ENCODE measurements at places on chromosomes 3 and 15.

DNA sequence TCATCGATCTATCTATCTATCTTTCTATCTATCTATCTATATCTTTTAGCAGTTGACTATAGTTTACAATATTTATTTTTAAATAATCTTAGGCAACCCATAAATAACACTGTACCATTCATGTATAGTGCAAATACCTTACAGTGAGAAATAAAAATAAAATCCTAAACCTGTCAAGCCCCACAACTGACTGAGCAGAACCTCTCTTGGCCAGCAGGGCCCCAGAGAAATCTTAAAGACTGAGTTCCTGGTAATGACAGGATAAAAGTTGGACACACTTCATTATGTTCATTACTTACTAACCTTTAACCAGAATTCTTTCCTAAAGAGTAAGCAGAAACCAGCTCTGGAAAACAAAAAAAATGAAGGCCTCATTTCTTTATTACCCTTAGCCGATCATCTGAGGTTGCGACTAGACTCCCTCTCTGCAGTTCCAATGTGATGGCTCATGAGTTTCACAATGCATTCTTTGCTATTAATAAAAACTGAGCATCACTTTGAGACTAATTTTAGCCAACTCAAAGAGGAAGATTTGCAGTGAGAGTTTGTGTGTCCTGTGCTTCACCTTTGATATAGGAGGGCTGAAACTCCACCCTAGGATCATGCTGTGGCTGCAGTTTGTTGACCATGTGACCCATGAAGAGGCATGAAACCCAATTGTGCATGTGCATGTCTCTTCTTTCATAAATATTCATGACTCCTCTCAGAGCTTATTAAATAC is 1072.0 kb downstream of the NSUN3 start:
- DNase-seq, result no peak

- DNase-seq, result no peak
These were observed 432 bp upstream of the RAD54L2 start for GRCh38 chr3:51538115-51538458.

GRCh38 chr3:61729038-61729634 is 167.8 kb downstream of the PTPRG start:
- no peak for DNase-seq

- no peak for DNase-seq
These were observed 68.9 kb downstream of the PLD1 start for GRCh38 chr3:171741377-171741776.

DNA sequence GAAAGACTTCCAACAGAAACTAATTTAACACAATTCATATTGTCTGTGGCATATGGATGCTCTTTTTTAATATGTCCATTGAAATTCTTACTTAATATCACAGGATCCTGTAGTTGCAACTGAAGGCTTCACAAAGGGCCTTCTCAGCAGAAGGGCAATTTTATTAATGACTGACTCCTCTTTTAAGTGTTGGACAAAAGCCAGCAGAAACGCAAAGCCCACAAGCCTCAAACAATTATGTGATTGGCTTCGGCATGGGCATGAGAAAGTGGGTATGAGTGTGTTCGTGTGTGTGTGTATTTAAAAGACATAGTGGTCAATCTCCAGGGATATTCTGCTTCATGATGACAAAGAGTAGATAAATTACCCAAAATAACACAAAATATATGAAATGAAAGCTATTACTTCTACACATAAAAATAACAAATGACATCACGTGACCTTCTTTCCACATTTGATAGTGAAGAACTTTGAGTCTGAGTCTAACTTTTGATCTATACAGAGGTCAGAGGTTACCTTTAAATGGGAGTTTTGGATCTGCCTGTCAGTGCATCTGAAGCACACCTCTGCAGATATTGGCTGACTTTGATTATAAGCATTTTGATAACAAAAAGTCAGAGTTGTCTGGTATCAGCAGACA is 496.9 kb downstream of the CADM2 start:
- DNase-seq, result no peak

DNA sequence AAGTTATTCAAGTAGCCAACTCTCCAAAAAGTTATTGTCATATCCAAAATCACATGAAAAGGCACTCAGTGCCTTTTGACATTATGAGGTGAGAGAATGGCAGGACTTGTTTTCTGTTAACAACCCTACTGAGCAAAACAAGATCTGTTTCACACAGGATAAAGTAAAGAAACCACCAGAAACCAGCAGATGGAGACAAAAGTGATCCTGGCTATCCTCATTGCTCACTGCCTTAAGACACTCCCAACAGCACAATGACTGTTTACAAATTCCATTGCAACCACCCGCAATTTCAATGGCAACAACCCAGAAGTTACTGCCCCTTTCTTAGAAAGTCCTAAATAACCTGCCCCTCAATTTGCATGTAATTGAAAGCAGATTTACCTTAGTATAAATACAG is 352.6 kb upstream of the NDN start:
- DNase-seq, result no peak

DNA sequence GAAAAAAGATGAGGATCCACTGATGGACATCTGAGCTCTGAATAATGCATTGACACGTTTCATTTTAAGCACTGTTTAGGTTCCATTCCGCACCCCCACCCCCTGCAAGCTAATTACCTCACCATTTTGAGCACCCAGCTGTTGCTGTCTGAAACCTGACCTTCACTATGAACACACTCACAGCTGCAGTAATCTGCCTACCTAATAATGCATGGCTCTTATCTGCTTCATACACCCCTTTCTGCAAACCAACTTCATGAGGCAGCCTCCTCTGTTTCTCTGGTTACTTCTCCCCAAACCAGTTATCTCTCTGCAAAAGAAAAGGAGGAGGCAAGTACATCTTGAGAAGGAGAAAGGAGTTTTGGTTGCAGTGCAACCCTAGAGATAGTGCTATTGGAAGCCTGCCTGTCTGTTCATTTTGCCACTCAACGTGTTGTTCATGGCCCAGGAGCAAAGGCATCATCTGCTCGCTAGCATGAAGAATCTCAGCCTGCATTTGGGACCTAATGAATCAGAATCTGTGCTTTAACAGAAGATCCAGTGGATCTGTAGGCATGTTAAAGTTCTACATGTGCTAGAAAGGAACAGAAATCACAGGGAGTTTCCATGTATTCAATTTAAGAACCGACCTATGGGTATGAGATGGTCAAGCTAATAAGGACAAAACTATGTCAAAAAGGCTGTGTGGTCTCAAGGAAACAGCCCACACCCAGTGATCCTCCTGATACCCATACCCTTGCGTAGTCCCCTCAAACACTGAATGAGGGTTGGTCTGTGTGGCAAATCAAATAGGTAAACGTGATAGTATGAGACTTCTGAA is 87.2 kb downstream of the MB21D2 start:
- DNase-seq, result no peak

DNA sequence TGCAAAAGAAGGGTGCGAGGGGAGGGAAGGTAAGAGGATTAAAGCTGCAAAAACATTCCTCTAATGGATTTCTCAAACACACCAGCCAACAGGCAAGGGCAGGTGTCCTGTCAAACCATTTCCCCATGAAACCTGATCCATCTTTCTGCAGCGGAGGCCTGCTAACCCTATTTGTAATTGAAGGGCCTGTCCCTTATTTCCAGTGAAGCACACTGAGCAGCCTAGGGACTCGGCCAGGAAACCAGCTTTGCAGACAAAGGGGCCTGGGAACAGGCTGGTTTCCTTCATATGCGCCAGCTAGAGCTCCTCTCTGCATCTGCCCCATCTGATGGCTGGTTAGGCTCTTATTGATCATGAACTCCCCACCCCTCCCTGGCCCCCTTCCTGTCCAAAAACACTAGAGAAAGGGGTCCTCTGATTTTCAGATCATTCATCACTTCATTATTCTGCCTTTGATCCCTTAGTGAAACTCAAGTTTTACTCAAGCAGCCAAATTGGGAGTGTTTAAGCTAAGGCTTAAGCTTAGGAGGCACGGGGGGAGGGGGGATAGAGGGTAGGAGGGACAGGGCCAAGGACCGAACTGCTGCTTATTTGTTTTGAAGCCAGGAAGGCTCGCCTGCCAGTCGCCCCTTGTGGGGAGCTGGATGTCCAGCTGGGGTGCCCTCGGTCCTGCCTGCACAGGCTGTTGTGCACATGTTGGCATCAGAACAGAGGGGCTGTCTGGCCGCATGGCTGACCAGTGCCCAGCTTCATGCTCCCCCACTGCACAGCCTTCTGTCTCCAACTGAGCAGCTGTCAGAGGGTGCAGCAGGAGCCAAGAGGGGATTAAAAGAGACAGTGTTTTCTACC is 53.1 kb downstream of the BOC start:
- no peak for DNase-seq

DNA sequence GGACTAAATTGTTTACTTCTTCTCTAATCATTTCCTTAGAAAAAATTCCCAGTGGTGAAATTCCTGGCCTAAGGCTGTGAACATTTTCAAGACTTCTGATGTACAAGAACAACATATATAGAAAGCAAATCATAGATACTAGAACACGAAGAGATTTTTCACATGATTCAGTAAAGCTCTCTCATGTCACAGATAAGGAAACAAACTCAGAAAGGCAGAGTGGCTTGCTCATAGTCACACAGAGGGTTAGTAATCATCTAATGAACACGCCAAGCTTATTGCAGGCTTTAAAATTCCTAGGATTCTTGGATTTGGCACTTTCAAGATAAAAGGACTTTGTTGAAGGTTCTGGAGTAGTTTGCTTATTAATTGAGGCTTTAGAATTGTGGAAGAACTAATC is 26.2 kb downstream of the CRTAP start:
- DNase-seq, result no peak

DNA sequence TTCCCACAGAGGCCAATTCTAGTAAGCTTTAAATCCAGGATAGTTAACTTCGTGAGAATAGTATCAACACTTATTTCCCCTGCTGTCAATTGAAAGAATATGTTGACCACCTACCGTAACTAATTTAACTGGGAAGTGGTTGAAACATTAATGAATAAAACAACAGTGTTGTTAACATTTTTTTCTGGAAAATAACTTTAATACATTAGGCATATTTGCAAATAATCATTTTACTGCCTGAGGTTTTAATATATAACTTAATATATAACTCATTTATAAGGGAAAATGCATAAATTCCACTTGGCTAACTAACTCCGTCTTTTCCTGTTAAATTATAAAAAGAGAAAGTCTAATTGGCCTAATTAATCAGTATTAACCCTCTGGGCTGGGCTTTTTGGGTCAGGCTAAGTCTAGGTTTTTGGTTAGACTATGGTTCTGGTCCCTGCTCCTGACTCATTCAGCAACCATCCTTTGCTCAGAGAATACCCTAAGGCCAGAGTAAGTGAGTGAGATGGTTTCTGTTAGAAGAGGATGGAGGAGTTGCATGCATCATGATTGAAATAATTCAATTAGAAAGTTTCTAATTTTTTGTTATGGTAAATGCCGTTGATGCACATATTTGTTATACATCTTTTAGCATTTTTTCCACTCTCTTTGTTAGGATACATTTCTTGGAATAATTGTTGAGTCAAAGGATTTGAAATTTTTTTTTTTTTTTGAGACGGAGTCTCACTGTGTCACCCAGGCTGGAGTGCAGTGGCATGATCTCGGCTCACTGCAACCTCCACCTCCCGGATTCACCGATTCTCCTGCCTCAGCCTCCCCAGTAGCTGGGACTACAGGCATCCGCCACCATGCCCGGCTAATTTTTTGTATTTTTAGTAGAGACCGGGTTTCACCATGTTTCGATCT is 10.8 kb upstream of the SKIL start:
- DNase-seq, result no peak

DNA sequence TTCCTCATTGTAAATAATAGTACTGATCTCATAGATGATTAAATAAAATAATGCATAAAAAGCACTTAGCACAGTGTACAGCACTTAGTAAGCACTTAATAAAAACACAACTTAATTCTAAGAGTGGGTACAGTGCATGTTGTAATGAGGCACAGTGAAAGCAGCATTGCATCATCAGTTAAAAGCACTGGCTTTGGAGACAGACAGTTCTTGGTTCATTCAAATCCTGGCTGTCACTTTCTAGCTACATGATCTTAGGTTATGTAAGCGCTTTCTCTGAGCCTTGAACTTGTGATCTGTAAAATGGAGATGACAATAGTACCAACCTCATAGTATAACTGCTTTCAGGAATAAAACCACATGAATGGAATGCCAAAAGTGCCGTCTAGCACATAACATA is 151.5 kb downstream of the DPH6 start:
- no peak for DNase-seq

DNA sequence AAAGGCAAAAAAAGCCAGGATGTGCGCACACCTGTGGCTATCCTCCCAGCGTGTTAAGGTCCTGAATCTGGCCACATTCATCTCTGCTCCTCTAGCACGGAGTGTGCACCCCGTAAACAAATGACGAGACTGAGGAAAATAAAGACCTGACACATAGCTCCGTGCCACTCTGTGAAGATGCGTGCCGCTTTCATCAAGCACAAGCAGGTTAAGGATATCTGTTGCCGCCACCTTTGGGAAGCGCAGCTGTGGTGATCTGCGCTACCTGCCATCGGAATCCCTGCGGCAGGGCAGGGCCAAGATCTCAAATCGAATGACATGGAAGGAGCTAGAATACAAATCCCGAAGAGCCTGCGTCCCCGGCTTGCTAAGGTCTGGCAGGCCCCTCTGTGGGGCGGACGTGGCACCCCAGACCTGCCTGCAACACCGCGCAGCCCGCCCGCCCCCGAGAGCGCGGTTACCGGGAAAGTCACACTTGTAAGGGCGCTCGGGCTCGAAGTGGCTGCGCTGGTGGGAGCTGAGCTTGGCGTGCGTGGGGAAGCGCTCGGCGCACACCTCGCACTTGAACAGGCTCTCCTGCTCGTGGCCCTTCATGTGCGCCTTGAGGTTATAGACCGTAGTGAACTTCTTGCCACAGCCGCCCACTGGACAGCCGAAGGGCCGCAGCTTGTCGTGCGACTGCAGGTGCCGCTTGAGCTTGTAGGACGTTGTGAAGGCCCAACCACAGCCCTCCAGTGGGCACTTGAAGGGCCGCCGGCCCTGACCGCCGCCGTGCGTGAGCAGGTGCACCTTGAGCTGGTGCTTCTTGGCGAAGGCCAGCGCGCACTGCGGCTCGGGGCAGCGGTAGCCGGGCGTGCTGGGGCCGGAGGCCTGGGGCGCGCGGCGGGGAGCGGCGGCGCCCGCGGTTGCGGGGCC is 936 bp downstream of the ZXDC start:
- DNase-seq, result peak; percentile 6

- DNase-seq, result no peak
These were observed 596 bp downstream of the COL7A1 start for GRCh38 chr3:48594417-48595049.

DNA sequence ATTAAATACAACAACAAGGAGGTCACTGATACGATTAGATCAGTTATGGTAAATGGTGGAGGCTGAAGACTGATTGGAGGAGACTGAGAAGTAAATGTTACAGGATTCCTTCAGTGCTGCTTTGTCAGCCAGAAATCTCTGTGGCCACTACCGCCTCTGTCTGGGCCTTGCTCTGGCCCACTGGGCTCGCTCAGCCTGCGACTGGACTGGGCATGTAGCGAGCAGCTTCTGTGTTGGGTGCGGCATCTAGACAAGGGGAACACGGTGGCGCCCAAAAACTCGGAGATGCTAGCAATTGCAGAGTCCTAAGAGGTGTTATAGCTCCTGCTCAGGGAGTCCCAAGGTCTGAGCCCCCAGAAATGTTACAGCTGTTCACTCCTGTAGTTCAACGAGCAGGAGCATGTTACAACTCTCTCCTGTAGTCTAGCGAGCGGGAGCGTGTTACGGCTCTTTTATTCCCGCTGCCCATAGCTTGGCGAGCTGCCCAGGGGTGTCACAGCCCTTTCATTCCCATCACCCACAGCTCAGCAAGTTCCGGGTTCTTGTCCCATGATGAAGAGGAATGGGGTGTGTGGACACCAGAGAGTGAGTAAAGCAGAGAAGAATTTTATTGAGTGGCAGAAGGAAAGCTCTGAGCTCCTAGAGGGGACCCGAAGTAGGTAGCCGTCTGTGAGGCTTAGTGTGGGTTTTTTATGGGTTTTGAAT is 24.7 kb downstream of the SLC15A2 start:
- DNase-seq, result no peak
